ENCODE measurements at places on chromosomes 5 and 9.

GRCh38 chr5:149961957-149962409 lies 1.4 kb downstream of the SLC26A2 start:
- DNase-seq, result no peak

- DNase-seq, result no peak
Measured at GRCh38 chr5:131139321-131139720, 25.7 kb downstream of the HINT1 start.

DNA sequence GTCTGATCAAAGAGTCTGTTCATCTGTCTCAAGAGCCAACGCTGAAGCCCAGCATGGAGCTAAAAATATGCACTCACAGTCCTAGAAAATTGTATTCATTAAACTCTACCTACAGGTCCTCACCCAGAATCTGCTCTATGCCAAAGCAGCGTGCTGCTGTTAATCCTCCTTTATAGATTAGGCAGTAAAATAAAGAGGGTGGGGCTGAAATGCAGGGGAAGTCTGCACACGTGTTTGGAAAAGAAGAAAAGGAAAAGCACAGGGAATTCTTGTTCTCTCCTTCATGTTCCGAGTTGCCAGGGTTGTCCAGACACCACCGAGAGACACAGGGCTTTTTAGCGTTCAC lies 121.4 kb upstream of the TMEM161B start:
- no peak for DNase-seq

DNA sequence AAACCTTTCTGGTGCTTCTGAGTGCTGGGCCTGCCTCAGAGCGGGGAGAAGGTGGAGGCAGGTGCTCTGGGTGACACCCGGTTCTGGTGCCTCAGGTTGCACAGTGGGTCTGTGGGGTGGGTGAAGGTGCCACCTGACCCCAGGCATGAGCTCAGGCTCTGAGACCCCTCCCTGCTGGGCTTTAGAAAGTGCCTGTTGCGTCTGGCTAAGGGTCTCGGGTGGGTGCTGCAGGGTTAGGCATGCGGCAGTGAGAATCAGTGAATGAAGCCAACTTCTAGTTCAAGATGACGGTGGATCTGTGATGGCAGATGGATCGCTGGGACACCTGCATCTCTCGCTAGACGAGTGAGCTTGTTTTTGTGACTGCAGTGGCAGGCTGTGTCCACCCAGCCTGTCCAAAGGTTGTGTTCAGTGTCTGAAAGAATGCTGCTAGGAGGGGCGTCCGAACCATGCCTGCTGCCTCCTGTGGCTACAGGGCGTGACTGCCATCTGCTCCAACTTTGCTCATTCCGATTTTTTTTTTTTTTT lies 5.0 kb downstream of the SQSTM1 start:
- DNase-seq, result no peak
